Dorsolateral prefrontal cortex (tissue), 122 donors: ENCODE measurements at places on chromosomes 7 and 10. TPM values are rescaled to one million over a fixed set of nuclear protein-coding genes. Genes with fewer than 3 reads are reported as not detected.

The OR2F2 gene
- total RNA-seq, result not detected

The CACNA2D1 gene
- total RNA-seq, result 102 TPM

The C10orf143 gene
- total RNA-seq, result 5.9 TPM

The DDX50 gene
- 31.6 TPM for total RNA-seq

The IFIT1B gene
- total RNA-seq, result not detected

The PTPRZ1 gene
- 124 TPM for total RNA-seq

The ANXA8L1 gene
- 0.28 TPM for total RNA-seq

The FAM237B gene
- not detected for total RNA-seq

The CTTNBP2 gene
- total RNA-seq, result 65.5 TPM

The PLXNA4 gene
- 44.5 TPM for total RNA-seq

The KIF11 gene
- total RNA-seq, result 2.4 TPM

The DOCK4 gene
- total RNA-seq, result 155 TPM

The SCART1 gene
- 5.3 TPM for total RNA-seq

The CCDC172 gene
- total RNA-seq, result not detected

The BZW2 gene
- total RNA-seq, result 25.2 TPM

The HOXA5 gene
- total RNA-seq, result not detected

The TMEM184A gene
- total RNA-seq, result not detected

The SPDYE2 gene
- total RNA-seq, result not detected

The AKR1C2 gene
- 5.9 TPM for total RNA-seq

The CPEB3 gene
- total RNA-seq, result 57.5 TPM

The GPER1 gene
- total RNA-seq, result 11.2 TPM

The INMT gene
- 1.2 TPM for total RNA-seq

The CYP2C19 gene
- 0.27 TPM for total RNA-seq
